Activated T-cell treated with anti-CD3 and anti-CD28 coated beads for 48 hours (primary cell): ENCODE measurements at places on chromosomes 5 and 9.

DNA sequence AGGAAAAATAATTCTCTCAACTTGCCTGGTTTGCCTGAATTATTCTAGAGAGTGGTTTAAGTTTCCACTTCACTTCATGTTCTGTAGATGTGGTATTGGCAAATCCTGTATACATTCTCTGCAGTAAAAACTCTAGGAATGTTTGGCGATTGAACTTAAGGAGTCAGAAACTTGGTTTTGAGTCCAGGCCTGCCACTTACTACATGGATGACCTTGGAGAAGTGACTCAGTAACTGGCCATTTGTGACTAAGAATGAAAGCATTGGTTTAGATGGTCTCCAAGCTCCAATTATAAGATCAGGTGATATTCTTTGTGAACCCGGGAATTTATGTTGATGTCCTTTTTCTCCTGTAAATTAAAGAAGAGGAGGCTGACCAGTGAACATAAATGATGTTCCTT, 233.8 kb downstream of the GAS1 start:
- DNase-seq = no peak

- DNase-seq = no peak
Measured at GRCh38 chr5:64973215-64973614, 204.5 kb downstream of the CWC27 start.

DNA sequence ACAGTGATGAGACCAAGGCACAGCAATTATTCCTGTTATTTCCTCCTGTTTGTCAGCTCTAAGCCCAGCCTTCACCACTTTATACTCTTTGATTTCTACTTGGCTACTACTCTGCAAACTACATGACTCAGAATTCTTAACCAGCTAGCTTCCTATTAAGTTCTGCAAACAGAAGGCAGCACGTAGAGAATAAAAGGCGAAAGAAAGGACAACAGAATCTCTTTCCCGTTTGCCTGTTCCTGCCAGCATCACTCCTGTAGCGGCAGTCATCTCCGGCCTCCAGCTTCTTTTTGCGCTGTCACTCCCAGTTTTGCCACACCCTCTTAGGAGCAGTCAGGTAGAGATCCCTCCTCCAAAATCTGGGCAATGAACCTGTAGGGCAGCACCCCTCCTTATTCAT, 29.9 kb downstream of the DPYSL3 start:
- no peak for DNase-seq

DNA sequence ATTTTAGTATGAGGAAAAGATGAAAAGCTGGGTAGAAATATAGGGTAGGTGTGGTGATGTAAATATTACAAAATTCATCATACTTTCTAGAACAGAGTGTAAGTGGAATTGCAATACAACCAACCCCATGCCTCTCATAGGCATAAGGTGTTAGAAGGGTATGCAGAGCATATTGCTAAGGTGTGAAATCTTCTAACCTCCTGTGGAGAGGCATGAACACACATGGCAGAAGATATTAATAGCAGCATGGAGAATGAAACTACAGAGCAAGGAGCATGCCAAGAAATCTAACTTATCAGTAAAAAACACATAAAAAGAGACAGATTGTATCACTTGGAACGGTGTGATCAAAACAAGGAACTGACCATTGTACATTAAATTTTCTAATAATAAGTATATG, 441.5 kb downstream of the CDH18 start:
- DNase-seq = no peak

DNA sequence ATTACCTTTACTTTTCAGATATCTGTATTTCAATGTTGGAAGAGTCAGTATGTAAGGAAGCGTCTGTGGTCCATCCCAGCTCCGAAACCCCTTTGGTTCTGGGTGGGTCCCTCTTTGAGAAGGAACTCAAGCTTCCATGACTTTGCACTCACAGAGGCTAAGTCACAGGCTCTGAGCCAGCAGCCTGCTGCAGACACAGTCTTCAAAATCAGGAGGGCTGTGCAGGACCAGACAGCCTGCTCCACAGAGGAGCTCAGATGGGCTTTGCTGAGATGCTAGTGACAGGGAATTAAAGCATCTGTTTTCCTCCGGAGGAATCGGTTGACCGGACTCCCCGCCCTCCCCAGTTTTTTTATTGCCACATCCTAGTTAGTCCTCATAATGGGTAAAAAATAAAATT, 126.4 kb upstream of the ICE1 start:
- no peak for DNase-seq

GRCh38 chr9:107142430-107142829, 140.6 kb upstream of the RAD23B start:
- DNase-seq = no peak

DNA sequence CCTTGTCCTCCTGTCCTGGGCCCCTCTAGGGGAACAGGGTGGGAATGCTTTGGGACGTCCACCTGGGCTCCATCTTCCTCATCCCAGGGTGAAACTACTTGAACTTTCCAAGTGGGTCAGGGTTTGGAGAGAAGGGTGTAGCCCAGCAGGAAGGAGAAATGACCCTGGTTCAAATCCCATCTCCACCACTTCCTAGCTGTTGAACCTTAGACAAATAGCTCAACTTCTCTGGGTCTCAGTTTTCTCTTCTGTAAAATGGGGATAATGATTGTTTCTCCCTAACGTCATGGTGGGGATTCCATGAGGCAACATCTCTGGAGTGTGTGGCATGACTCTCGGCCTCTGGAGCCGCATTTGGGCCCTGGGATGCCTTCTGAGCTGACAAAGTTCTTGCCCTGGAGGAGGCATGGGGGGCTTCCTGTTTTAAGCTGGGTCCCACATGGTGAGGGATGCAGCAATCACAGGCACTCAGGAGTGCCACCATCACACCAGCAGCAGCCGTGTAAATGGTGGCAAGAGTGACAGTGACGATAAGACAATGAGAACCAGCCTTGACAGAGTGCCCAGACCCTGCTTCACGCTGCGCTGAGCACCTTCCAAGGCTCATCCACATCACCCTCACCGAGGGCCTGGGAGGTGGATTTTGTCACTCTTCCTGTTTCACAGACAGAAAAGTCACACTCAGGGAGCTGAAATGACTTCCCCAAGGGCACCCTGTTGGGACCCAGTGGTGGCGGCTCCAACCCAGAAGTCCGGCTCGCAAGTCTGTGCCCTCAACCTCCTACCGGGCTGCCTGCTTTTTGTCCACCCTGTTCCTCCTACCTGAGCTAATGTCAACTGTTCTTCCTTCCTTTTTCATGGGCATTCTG, 69.5 kb upstream of the IER5L start:
- DNase-seq = no peak

GRCh38 chr9:105608721-105609598, 51.0 kb downstream of the FKTN start:
- DNase-seq = no peak

GRCh38 chr5:10760096-10760920, 726 bp downstream of the DAP start:
- DNase-seq = peak; percentile 34

GRCh38 chr9:135906291-135907005, 898 bp downstream of the CAMSAP1 start:
- no peak for DNase-seq

- no peak for DNase-seq
Measured at GRCh38 chr5:131952301-131952857, 6.9 kb upstream of the MEIKIN start.

DNA sequence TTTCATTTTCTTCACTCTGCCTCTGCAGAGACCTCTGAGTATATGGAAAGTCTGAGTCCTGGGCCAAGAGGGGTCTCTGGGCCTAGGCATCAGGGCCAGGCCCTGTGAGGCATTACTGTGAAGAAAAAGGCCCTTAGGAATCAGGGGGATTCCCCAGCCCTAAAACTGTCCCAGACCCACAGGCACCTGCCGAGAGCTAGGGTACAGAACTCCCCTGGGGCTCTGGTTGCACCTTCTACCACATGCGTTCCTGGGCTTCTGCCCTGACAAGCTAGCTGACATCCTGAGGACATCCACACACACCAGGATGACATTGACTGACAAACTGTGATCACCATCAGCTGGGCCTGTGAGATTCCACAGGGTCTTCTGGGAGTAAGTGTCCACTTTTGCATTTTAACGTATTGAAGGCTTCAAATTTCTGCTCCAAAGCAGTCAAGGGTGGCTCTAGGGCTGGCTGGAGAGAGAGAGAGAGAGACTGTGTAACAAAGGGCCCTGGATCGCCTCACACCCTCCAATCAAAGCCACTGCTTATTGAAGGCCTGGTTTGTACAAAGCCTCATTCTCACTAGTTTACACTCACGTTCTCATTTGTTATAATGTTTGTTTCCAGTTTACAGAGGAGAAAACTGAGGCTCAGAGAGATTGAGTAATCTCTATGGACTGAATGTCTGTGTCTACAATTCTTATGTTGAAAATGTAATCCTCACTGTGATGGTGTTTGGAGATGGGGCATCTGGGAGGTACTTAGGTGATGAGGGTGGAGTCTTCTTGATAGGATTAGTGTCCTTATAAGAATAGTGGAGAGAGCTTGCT, 45.1 kb downstream of the TGFBI start:
- no peak for DNase-seq

- no peak for DNase-seq
Measured at GRCh38 chr9:14346231-14346791, 32.4 kb upstream of the NFIB start.
